Mesenchymal stem cell (in vitro differentiated cells and primary cell): ENCODE measurements at places on chromosomes 5 and 9.

GRCh38 chr9:72278959-72279358 is 86.0 kb downstream of the ZFAND5 start:
- no peak for DNase-seq

GRCh38 chr9:15278091-15278687 is 28.8 kb downstream of the TTC39B start:
- no peak for DNase-seq

DNA sequence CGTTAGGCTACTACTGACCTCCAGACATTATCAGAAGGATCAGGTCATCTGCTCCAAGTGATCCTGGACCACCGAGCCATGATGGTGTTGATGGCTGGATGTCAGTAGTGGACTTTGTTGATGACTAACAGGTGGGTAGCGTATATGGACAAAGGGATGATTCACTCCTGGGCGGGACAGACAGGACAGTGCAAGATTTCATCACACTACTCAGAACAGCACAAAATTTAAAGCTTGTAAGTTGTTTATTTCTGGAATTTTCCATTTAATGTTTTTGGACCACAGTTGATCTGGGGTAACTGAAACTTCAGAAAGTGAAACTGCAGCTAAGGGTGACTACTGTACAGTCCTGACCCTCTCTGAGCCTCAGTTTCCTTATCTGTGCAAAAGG is 12.7 kb downstream of the PDGFRB start:
- DNase-seq: peak; percentile 98

GRCh38 chr5:134101686-134102439 is 12.6 kb upstream of the TCF7 start:
- DNase-seq: peak; percentile 37

DNA sequence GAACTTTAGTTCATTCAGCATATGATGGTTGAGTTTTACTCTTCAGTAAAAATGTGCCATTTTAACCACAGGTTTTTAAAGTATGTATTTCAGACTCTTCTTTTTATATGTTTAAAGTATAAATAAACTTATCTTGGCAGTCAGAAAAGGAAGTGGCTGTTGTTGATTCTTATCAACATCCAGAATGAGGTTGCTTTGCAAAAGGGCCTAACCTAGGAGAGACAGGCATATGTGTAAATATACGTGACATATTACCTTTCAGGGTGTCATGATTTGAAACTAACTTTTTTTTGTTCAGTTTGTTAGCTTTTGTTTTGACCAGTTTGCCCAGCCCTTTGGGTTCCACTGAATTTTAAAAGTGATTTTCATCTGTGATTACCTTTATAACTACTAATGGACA is 7.4 kb downstream of the SMARCA2 start:
- DNase-seq: no peak
